Stimulated activated CD8-positive, alpha-beta memory T cell treated with anti-CD3 and anti-CD28 coated beads, Interleukin-7, amount 100 ng/mL, for 1 hour (primary cell): ENCODE measurements at places on chromosomes 4 and X.

- DNase-seq = no peak
Observed at GRCh38 chr4:101122019-101122418, 225.3 kb downstream of the PPP3CA start.

DNA sequence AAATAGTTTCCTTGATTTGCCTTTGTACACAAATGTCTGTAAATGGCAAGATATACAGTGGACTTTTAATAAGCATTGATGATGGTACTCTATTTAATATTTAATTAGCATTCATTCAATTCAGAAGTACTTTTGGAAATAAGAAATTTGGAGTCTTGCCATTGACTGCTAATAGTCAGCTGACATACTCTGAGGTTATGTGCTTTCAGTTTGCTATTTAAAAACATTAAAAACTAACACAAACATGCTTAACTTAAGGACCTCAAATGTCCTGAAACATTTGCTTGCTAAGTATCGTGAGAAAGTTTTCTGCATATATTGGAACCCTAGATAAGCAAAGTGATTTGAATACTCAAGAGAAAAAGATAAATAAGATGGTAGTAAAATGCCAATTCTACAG lies 64.6 kb downstream of the REELD1 start:
- no peak for DNase-seq

- DNase-seq = no peak
Observed at GRCh38 chr4:15078682-15079642, 76.7 kb downstream of the CPEB2 start.

GRCh38 chrX:107505223-107505622 lies 55.8 kb downstream of the FRMPD3 start:
- no peak for DNase-seq

GRCh38 chrX:63058204-63058603 lies 292.9 kb downstream of the SPIN4 start:
- no peak for DNase-seq

DNA sequence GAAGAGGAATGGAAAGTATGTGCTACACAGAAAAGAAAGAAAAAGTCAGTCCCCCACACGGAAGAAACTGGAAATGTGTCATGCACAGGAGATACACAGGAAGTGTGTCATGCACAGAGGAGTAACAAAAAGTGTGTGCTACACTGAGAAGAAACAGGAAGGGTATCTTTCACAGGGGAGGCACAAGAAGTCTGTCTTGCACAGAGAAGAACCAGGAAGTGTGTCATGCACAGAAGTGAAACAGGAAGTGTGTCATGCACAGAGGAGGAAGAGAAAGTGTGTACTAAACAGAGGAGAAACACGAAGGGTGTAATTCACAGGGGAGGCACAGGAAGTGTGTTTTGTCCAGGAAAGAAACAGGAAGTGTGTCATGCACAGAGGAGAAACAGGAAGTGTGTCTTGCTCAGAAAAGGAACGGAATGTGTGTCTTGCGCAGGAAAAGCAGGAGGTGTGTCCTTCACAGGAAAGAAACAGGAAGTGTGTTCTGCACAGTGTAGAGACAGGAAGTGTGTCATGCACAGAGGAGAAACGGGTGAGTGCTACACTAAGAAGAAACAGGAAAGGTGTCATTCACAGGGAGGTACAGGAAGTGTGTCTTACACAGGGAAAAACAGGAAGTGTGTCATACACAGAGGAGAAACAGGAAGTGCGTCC lies 527.2 kb upstream of the PRKX start:
- no peak for DNase-seq

GRCh38 chrX:72382202-72382595 lies 76.5 kb upstream of the CITED1 start:
- DNase-seq = no peak

DNA sequence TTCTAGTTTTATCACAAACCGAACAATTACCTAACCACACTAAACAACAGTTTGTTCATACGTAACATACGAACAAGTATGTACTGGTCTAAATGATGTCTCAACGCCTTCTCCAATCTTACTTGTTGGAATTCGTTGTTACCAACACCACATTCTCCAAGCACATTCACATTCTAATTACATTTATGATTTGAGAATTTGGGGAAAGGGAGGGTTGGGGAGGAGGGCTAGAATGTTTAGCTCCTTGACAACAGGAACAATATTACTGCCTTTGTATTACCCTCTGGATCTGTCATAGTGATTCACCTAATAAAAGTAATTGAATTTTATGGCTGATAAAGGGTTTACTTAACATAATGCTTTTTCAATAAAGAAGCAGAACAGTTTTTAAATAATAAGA lies 24.4 kb downstream of the LCORL start:
- DNase-seq = no peak

DNA sequence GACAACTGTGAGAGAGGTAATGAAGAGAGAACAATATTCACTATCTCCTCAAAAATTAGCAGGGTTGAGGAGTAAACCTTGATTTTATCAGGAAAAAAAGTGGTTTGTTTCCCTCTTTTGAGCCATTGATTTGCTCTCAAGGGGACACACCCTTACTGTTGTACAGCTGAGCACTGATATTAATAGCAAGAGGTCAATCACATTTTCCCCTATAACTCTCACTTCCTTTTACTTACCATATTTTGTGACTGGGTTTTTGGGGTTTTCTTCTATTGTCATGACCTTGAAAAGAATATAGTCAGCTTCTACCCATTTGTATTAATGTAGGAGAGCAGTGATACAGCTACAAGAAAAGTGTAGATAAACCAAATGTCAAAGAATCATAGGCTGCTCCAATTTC lies 70.2 kb upstream of the LONRF3 start:
- no peak for DNase-seq

DNA sequence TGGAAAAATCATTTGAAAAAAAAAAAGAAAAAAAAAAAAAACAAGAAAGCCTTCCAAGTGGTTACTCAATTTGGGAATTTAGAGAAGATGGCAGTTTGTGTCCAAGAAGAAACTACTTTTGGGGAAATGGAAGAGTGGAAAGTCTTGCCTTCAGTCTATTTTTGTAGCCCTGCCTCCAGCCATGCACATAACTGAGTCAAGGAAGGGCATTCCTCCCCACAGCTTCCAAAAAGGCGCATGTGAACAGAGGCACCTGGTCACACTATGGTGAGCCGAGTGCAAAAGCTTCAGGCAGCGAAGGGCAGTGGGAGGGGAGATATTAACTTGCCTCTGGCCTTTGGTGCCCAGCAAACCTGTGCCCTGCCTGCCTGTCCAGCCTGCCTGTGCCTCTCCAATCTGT lies 163.7 kb downstream of the SMIM20 start:
- DNase-seq = no peak

DNA sequence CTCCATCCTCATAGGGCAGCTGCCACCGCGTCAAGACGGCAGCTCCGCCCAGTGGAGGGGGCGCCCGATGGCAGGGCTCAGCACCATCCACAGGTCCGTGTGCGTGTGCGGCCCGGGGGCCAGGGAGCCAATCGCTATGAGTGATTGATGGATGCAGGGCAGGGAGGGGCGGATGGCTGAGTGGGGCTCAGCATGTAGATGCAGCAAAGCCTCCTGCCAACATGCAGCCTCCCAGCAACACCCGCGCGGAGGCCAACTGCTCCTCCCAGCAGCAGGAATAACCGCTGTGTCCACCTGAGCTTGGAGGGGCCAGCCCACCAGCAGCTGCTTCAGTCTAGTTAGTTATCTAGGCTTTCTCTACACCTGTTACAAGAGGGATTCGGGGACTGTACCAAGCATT lies 77.4 kb downstream of the MTMR1 start:
- DNase-seq = no peak

DNA sequence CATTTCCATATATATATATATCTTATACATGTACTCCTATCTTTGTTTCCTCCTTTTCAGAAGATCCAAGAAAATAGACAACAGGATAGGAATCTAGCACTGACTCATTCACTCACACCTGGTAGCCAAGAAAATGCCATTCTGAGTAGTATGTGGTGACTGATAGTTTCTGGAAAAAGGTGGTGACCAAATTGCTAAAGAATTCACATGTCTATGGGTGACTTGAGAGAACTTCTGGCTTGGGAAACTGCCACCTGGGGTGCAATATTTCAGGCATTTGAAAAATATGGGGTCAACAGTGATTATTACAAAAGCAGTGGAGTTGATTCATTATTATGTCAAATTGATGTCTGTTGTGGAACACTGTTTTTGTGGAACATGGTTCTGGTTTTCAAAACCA lies 605.1 kb downstream of the PCDH18 start:
- no peak for DNase-seq

GRCh38 chr4:100722866-100723459 lies 205.1 kb upstream of the EMCN start:
- no peak for DNase-seq

DNA sequence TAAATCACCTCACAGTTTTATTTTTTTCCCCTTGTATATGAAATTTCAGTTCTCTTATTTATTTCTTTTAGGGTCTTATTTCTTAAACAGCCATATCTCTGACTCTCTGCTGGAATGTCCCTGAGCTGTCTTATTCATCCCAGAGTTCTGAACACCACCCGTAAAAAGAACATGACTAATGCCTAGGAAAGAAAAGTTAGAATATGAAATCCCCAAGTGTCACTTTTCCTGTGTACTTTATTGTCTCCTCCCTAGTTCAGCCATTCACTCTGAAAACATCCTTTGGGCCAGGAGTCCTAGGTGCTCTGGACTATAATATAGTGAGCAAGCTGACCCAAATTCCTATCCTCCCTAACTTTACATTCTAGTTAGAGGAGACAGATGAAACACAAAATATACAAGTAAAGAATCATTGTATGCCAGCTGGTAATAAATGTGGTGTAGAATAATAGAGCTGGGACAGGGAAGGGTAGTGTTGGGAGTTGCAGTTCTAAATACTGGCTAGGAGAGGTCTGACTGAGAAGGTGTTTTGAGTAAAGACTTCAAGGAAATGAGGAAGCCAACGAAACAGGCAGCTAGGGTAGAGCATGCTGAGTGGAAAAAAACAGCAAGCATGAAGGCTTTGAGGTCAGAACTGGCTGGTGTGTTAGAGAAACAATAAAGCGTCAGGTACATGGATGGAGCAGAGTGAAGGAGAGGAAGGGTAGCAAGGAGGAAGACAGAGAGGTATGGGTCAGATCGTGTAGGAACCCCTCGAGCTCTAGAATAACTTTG lies 40.6 kb upstream of the FTHL17 start:
- no peak for DNase-seq

- DNase-seq = no peak
Observed at GRCh38 chr4:173174184-173174583, 5.6 kb downstream of the GALNT7 start.

- no peak for DNase-seq
Observed at GRCh38 chr4:71832049-71832448, 48.2 kb upstream of the GC start.

- no peak for DNase-seq
Observed at GRCh38 chr4:71732706-71733105, 51.2 kb downstream of the GC start.
